SHP77 (cell line): ENCODE measurements at places on chromosomes 7 and 10.

- no peak for DNase-seq
Observed at GRCh38 chr10:14383266-14383665, 52.5 kb upstream of the FRMD4A start.

- no peak for DNase-seq
Observed at GRCh38 chr7:154770962-154771361, 232.0 kb downstream of the PAXIP1 start.

GRCh38 chr10:12743941-12744340 lies 257.6 kb downstream of the CCDC3 start:
- DNase-seq: no peak

DNA sequence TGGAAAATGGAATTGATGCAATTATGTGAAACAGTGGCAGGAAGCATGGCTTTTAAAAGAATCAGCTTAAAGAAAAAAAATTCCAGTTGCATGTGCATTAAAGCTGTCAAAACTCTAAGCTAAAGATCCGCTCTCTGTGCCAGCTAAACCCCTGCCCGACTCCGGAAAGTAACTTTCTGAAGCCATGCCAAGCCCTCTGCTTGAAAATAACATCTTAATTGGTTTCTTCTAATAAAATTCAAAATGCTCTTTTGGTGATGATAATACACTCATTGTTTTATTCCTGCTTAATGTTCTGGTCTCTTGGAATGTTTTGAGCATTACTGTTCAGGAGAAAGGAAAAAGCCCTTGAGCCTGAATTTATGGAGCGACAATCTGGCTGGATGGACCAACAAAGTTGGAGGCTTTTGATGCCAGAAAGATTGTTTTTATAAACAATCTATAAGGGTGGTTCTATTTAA lies 11.7 kb downstream of the SEMA3C start:
- DNase-seq: no peak
